Dermis microvascular lymphatic vessel endothelial cell (primary cell): ENCODE measurements at places on chromosomes 1 and 21. TPM values are rescaled to one million over a fixed set of nuclear protein-coding genes. Genes with fewer than 3 reads are reported as not detected.

GBP1 gene
- total RNA-seq: 8.6 and 10.9 TPM in 2 replicates

LCE1C gene
- not detected in 2 replicates for total RNA-seq

RASSF5 gene
- total RNA-seq: 0.13 TPM in 2 replicates

CLIC6 gene
- total RNA-seq: not detected in 2 replicates

TMOD4 gene
- 0.25 TPM in 1 of 2 replicates, not detected in the other for total RNA-seq

TMEM69 gene
- 10.3 and 16.9 TPM in 2 replicates for total RNA-seq

BARHL2 gene
- total RNA-seq: not detected in 2 replicates

HSF2BP gene
- 0.26 and 0.38 TPM in 2 replicates for total RNA-seq

APCS gene
- not detected in 2 replicates for total RNA-seq

PRAMEF10 gene
- total RNA-seq: not detected in 2 replicates

PGBD2 gene
- 5.9 and 7.5 TPM in 2 replicates for total RNA-seq

ACOT11 gene
- total RNA-seq: 3.2 and 3.3 TPM in 2 replicates

CFHR1 gene
- total RNA-seq: not detected in 2 replicates

PLA2G4A gene
- total RNA-seq: 16.2 and 24.5 TPM in 2 replicates

INPP5B gene
- 17.6 and 20.0 TPM in 2 replicates for total RNA-seq

PPP1R15B gene
- total RNA-seq: 17.5 and 21.1 TPM in 2 replicates

MYBPHL gene
- not detected in 2 replicates for total RNA-seq

CXADR gene
- total RNA-seq: 48.3 and 75.1 TPM in 2 replicates

RCSD1 gene
- 21.4 and 28.8 TPM in 2 replicates for total RNA-seq

SAMSN1 gene
- 0.13 and 0.26 TPM in 2 replicates for total RNA-seq

SLAMF7 gene
- total RNA-seq: not detected in 2 replicates

CCDC17 gene
- total RNA-seq: 0.51 and 1.0 TPM in 2 replicates

OR2L8 gene
- total RNA-seq: not detected in 2 replicates

KIF14 gene
- total RNA-seq: 2.1 and 7.4 TPM in 2 replicates

AMY1C gene
- total RNA-seq: not detected in 2 replicates

MTHFR gene
- 30.2 and 53.2 TPM in 2 replicates for total RNA-seq

SERPINC1 gene
- 0.13 TPM in 1 of 2 replicates, not detected in the other for total RNA-seq

RHD gene
- total RNA-seq: 0.13 and 0.25 TPM in 2 replicates

SZT2 gene
- total RNA-seq: 8.6 and 14.0 TPM in 2 replicates
